ENCODE measurements at places on chromosomes 4 and X.

DNA sequence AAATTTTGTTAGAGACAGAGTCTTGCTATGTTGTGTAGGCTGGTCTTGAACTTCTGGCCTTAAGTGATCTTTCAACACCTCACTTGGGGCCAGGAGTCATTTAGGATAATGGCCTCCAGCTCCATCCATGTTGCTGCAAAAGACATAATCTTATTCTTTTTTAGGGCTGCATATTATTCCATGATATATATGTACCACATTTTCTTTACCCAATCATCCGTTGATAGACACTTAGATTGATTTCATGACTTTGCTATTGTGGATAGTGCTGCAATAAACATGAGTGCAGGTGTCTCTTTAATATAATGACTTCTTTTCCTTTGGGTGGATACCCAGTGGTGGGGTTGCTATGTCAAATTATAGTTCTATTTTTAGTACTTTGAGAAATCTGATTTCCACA is 140.9 kb upstream of the LCORL start:
- DNase-seq, result no peak

- no peak for DNase-seq
Measured at GRCh38 chrX:45070116-45071007, 130.3 kb downstream of the DIPK2B start.

- DNase-seq, result peak; percentile 42
Measured at GRCh38 chrX:134542485-134542884, 82.5 kb downstream of the HPRT1 start.

DNA sequence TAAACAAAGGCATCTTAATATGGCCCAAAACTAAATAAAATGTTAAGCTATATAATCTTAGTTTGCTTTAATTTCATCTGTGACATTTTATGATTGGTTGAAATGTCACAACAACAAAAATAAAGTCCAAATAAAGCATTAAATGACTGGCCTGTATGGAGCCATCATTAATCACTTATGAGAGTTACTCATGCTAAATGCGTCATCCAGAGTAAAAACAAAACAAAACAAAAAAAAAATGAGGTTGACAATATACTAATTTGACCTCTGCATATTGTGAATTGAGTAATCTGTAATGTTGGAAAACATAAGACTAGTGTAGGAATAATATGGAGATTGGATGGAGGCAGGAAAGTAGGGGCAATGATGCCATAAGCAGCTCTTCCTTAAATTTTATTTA is 139.7 kb downstream of the MAPK10 start:
- no peak for DNase-seq

DNA sequence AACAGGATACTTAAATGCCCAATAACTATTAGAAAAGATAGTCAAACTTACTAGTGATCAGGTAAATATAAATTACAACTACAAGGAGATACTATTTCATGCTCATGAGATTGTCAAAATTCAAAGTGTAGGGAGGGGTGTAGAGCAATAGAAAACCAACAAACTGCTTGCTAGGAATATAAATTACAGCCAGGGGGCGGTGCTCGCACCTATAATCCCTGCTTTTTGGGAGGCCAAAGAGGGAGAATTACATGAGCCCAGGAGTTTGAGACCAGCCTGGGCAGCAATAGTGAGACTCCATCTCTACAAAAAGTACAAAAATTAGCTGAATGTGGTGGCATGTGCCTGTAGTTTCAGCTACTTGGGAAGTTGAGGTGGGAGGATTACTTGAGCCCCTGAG is 556.5 kb upstream of the NR3C2 start:
- DNase-seq, result no peak

GRCh38 chr4:119623025-119623424 is 5.6 kb downstream of the PDE5A start:
- DNase-seq, result no peak

GRCh38 chr4:79820427-79820826 is 252.6 kb downstream of the ANTXR2 start:
- no peak for DNase-seq

GRCh38 chr4:123569541-123569940 is 172.9 kb downstream of the SPRY1 start:
- no peak for DNase-seq

- DNase-seq, result no peak
Measured at GRCh38 chr4:156775813-156776212, 195.8 kb downstream of the PDGFC start.

DNA sequence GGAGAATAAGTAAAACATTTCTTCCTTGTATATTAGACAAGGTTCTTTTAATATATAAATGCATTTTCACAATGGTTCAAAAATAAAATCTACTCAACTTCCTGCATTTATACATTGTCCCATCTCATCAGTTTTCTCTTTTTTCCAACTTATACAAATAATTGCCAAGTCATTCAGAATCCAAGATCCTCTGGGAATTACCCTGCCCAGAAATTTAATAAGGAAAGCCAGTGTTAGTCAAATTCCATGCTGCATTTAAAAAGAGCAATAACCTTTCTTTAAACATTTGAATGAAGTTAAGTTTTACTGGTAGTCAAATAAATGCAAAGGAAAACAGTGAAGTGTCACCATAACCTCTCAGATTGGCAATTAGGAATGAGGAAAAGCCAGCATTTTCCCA is 357.9 kb downstream of the PPP3CA start:
- no peak for DNase-seq

DNA sequence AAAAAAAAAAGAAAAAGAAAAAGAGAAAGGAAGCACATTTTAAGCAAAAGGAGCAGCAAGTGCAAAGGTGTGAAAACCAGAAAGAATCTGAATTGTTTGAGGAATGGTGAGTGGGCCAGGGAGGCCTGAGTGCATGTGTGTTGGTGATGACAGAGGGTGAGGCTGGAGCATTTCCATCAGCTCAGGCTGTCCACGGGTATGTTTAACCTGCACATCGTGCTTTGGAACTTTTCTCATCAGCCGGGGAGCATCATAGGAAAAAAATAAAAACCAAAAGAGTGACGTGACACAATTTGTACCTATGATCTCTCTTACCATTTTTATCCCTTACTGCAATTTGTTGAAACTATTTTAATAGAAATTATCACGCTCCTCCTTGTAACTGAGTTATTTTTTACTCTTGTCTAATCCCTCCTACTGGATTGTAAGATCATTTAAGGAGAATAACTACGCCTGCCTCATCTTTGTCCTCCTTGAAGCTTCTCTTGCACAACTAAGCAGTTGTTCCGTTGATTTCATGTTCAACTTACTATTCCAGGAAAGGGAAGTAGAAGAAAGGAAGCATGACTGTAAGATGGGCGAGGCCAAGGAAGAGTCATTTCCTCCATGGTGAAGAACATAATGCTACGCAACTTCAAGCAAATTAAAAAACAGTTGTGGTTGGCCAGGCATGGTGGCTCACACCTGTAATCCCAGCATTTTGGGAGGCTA is 7.0 kb downstream of the PALLD start:
- DNase-seq, result no peak

DNA sequence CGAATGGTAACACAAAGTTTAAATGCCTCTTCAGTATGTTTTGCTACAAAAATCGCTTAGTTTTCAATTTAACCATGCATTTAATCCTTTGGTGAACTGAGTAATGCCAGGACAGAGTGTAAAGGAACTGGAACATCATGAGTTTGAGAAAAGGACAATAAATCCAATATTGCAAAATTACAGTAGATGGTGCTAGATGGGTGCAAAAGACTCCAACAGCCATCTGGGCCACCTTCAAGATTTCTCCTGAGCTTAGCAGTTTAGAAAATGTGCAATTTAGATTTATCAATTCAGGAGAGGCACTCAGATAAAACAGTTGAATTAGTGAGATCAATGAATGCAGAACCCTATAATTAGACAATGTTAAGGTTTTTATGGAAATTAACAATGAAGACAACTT is 33.2 kb upstream of the MID1IP1 start:
- peak; percentile 11 for DNase-seq

DNA sequence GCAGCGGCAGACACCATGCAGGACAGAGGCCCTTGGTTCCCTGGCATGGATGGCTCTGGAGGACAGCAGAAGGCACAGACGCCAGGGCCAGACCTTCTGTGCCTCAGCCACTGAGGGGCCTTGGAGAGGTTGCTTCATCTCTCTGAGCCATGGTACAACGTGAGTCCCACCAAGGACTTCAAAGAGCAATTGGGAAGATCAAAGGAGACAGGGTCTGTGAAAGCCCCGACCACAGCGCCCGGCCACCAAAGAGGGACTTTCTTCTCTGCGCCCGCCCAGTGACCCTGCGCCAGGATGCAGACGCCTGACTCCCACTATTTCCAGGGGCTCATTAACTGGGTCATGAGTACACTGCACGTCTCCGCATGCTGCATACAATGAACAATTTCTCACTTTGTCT is 174.0 kb downstream of the AFAP1 start:
- DNase-seq, result no peak

GRCh38 chr4:156512622-156513021 is 459.0 kb downstream of the PDGFC start:
- DNase-seq, result no peak

GRCh38 chrX:53992589-53992988 is 51.7 kb downstream of the PHF8 start:
- no peak for DNase-seq

DNA sequence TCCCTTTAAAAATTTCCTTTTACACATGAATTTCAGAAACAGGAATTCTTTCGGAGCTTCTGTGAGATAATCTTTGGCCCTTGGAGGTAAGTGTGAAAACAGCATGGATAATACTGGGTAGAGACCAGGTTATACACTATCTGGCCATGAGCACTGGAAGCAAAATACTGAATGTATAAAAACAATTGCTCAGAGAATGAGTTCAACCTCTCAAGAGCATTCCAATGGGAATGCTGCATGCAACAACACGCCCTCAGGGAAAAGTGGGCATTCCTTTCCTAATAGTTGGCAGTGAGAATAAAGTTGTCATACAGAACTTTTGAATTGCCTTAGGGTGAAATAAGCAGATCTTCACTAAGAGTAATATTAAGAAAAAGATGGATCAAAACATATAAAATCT is 574.8 kb upstream of the DIPK2B start:
- DNase-seq, result no peak

DNA sequence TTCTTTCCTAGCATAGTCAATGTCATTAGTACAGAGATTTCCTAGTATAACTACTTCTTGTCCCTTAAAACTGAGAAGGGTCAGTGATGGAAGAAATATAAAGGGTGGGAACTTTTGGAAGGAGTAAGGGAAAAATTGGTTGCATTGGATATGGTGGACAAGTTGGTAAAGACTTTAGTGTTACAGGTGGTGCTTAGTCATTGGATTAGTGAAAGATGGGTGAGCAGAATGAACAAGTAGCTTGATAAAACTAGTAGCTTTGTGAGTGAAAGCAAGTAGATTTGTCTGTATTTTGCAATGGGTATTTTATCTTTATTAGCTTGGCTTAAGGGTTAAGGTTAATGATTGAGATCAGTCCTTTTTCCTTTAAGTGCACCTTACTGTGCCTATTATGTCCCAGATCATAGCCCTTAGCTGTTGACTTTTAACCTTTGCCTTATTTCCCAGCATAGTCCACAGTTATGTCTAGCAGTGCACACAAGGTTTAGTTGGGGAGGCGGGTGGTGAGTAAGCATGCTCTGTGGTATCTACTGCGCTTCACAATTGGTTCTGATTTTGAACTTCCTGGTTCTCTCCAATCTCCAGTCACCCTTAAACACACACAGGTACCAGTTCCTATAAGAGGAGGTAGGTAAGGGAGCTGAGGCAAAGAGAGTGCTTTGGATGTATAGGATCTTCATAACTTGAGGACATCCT is 9.5 kb downstream of the WDR44 start:
- no peak for DNase-seq

- no peak for DNase-seq
Measured at GRCh38 chr4:182644683-182645050, 272.5 kb downstream of the DCTD start.

DNA sequence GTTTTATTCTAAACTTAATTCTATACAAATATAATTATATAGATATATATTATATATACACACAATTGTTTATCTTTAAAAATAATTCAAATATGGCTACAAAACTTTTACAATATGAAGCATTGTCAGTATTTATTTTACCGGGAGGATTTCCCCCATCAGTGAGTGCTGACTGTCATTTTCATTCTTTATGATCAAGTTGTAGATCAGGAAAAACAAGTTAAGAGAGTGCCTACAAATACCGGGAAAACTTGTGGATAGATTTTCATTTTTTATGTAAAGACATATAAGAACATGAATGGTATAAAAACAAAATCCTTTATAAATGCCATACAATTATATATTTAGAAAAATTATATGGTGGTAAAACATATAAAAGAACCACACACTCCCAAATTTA is 37.8 kb downstream of the CLCN3 start:
- DNase-seq, result no peak

DNA sequence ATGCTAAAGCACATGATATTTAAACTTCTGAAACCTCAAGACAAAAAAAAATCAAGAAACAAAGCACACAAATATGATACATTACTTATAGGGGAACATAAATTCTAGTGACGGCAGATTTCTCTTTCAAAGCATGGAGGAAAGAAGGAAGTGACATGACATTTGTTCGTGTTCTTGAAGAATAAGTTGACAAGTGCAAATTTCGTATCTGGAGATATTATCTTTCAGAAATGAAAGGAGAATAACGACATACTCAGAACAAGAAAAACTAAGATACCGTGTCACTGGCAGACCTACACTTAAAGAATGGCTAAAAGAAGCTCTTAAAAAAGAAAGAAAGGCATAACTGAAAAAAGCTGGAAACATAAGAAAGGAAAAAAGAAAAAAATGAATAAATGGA is 16.6 kb downstream of the CENPVL2 start:
- DNase-seq, result no peak

GRCh38 chrX:31331015-31331414 is 259.2 kb upstream of the FTHL17 start:
- no peak for DNase-seq

GRCh38 chr4:97548943-97549583 is 594.2 kb downstream of the STPG2 start:
- no peak for DNase-seq

GRCh38 chr4:128570387-128570975 is 239.0 kb upstream of the JADE1 start:
- DNase-seq, result no peak
